ENCODE measurements at places on chromosomes 5 and 9. TPM values are rescaled to one million over a fixed set of nuclear protein-coding genes. Genes with fewer than 3 reads are reported as not detected.

GRCh38 chr5:144979516-144980264 is 809.0 kb downstream of the KCTD16 start:
- DNase-seq, result no peak

GRCh38 chr5:169904508-169904907 is 75.8 kb downstream of the INSYN2B start:
- no peak for DNase-seq

- DNase-seq, result no peak
Observed at GRCh38 chr9:126379661-126380360, 53.2 kb downstream of the MVB12B start.

GRCh38 chr5:53009816-53010215 is 20.7 kb downstream of the ITGA2 start:
- no peak for DNase-seq

DNA sequence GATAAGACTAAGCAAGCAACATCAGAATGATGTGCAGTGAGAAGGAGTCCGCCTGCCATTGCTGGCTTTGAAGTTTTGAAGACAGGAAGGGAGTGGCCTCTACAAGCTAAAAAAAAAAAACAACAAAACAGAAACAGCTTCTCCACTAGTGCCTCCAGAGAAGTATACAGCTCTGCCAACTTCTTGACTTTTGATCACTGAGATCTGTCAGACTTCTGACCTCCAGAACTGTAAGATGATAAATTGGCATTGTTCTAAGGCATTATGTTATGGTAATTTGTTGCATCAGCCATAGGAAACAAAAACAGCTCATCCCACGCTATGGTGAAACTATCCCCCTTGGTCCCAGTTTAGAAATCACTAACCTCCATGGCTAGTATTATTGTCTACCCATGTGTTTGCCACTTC is 131.0 kb upstream of the VCAN start:
- no peak for DNase-seq

- DNase-seq, result no peak
Observed at GRCh38 chr5:137491121-137491520, 8.0 kb downstream of the SPOCK1 start.

- no peak for DNase-seq
Observed at GRCh38 chr9:105338308-105338707, 93.9 kb downstream of the SLC44A1 start.

GRCh38 chr5:140443-140829 is 48.5 kb downstream of the PLEKHG4B start:
- no peak for DNase-seq

DNA sequence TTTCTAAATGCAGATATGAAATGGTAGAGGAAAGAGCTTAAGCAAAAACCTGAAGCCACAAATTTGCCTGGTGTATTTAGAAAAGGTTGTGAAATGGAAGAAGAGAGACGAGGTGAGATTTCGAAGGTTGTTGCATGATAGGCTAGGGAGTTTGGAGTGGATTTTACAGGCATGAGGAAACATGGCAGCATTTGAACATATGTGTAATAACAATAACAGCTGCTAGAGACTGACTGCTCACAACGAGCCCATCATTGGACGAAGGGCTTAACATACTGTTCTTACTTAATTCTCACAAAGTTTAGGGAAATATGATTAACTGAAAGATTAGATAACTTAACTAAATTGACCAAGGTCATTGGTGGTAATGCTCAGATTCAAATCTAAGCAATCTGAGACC is 108.1 kb downstream of the JAKMIP2 start:
- no peak for DNase-seq

DNA sequence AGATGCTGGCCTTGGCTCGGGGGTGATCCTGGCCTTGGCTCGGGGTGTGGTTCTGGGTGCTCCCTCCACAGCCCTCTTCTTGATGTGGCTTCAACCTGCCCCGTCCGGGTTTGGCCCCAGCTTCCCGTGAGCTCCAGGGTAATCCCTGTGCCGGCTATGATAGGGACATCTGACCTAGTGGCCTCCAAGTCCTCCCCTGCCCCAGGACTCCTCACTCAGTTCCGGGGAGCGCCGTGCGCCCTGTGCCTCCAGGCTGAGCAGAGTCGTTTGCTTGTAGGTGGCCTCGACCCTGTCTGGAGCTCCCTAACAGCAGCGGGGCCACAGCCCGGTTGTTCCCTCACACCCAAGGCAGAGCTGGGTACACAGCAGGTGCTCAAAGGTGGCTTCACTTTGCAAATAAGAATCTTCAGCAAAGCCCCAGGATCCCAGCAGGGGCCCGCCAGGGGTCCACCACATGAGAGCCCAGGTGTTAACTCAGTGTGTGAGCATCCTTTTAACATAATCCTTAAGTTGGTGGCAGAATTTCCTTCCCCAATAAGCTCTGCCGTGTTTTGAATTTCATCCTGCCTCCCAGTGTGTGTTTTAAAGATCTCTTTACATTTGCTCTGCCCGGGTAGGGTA is 32.3 kb upstream of the CEP72 start:
- no peak for DNase-seq

SETX gene
- 35.6 TPM for total RNA-seq

NOXA1 gene
- 3.5 TPM for total RNA-seq

GABRA6 gene
- not detected for total RNA-seq

SEMA6A gene
- 16.3 TPM for total RNA-seq

ZNF883 gene
- total RNA-seq, result 2.3 TPM

MEIKIN gene
- total RNA-seq, result not detected
